ENCODE measurements at places on chromosomes 1 and 21. TPM values are rescaled to one million over a fixed set of nuclear protein-coding genes. Genes with fewer than 3 reads are reported as not detected.

Gene OR2T35
- not detected for total RNA-seq

Gene CKS1B
- 229 TPM for total RNA-seq

Gene PCP4
- not detected for total RNA-seq

Gene CD244
- total RNA-seq = not detected

Gene PRDM16
- total RNA-seq = 6.1 TPM

Gene TRIM63
- not detected for total RNA-seq

Gene IGSF21
- not detected for total RNA-seq

Gene FAM110D
- 0.34 TPM for total RNA-seq

Gene SLC45A1
- total RNA-seq = 13.8 TPM

Gene CLCA1
- total RNA-seq = 0.12 TPM

Gene NTNG1
- not detected for total RNA-seq

Gene PATJ
- 48.8 TPM for total RNA-seq

Gene VPS45
- total RNA-seq = 28.1 TPM

Gene RAB7B
- total RNA-seq = 0.22 TPM

Gene CD5L
- total RNA-seq = not detected

Gene ATP1A4
- not detected for total RNA-seq

Gene SPRR2E
- not detected for total RNA-seq

Gene AQP10
- total RNA-seq = not detected

Gene CCDC27
- not detected for total RNA-seq

Gene C2CD4D
- 0.17 TPM for total RNA-seq

Gene GOLT1A
- total RNA-seq = 8.0 TPM

Gene ASH1L
- 30.5 TPM for total RNA-seq

Gene SHISAL2A
- total RNA-seq = not detected

Gene AMY1B
- not detected for total RNA-seq

Gene ILDR2
- 2.4 TPM for total RNA-seq

Gene SYTL1
- total RNA-seq = 75.9 TPM

Gene ARID4B
- total RNA-seq = 28.3 TPM

Gene OR6P1
- not detected for total RNA-seq

Gene VWA1
- total RNA-seq = 50.6 TPM

Gene CGN
- 19.7 TPM for total RNA-seq

Gene FCRL6
- total RNA-seq = not detected

Gene DNM3
- total RNA-seq = 3.1 TPM

Gene MTARC1
- total RNA-seq = 26.5 TPM

Gene WNT9A
- total RNA-seq = 5.6 TPM

Gene HSD3B1
- total RNA-seq = not detected

Gene PRELP
- 0.10 TPM for total RNA-seq

Gene ANKRD45
- total RNA-seq = 0.44 TPM

Gene WNT3A
- 3.7 TPM for total RNA-seq

Gene TMEM39B
- total RNA-seq = 22.8 TPM

Gene CHIA
- not detected for total RNA-seq

Gene ZNF648
- total RNA-seq = 0.57 TPM

Gene IL10RB
- 13.7 TPM for total RNA-seq

Measured in HCT116 (cell line).